Stimulated activated CD4-positive, alpha-beta T cell treated with anti-CD3 and anti-CD28 coated beads, Interleukin-4, amount 100 ng/mL, for 24 hours (primary cell): ENCODE measurements at places on chromosomes 2 and 18.
A peak's percentile ranks its signal among the peaks of the same experiment; 100 is the strongest.

- DNase-seq = no peak
Observed at GRCh38 chr2:20179755-20180594, 45.0 kb downstream of the SDC1 start.

- no peak for DNase-seq
Observed at GRCh38 chr18:63329431-63330145, 10.0 kb upstream of the BCL2 start.

GRCh38 chr2:8115966-8116365, 565.9 kb upstream of the ID2 start:
- DNase-seq = no peak

DNA sequence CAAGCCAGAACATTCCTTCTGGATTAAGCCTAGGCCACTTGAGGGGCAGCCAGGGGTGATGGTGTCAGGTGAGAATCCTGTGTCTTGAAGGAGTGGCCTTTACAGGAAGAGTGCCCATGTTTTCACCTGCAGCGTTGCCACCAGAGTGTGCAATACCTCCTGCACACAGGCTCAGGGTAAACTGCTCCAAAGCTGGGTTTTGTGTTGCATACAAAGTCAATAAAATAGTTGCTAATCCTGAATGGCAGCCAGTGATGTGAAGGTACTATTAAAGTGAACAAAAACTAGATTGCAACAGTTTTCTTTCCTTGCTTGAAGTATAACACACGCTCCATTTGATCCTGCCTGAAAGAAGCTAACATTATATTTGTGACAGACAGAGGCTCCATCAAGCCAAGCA, 64.4 kb upstream of the NRP2 start:
- no peak for DNase-seq

DNA sequence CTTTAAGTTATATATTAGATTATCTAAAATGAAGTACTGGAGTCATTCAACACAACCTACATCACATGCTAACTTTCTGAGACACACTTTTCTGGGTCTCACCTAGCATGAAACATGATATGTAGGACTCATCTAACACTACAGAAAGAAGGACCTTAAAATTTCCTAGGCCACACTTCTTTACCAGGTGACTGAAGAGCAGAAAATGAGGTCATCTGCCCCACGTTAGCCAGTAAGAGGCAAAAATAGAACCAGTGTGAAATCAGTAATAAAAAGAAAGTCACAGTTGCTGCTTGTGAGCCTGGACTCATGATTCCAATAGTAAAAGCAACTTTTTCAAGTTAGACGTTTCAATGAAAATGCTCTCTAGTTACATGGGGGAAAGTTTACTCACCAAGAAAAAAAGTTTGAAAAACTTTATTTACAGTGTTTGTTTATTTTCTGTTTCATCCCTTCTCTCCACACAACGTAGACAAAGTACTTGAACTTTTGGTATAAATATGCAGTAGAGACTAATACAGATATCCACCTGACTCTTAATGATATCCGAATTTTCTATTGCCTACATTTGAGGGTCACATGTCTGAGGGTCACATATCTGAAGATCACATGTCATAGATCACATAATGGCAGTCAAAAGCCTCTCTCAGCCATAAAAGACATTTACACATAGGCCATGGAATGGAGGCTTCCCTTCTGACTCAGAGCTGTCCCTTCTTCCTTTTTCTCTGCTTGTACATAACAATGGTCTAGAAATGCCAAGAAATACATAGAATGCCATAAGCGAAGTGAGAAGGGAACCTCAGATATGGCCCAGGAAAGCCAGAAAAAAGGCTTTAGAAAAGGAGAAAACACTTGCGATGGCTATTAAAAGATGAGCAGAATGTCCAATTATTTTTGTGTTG, 362.9 kb downstream of the ZEB2 start:
- no peak for DNase-seq

GRCh38 chr2:200089756-200090109, 134.4 kb downstream of the MAIP1 start:
- no peak for DNase-seq

DNA sequence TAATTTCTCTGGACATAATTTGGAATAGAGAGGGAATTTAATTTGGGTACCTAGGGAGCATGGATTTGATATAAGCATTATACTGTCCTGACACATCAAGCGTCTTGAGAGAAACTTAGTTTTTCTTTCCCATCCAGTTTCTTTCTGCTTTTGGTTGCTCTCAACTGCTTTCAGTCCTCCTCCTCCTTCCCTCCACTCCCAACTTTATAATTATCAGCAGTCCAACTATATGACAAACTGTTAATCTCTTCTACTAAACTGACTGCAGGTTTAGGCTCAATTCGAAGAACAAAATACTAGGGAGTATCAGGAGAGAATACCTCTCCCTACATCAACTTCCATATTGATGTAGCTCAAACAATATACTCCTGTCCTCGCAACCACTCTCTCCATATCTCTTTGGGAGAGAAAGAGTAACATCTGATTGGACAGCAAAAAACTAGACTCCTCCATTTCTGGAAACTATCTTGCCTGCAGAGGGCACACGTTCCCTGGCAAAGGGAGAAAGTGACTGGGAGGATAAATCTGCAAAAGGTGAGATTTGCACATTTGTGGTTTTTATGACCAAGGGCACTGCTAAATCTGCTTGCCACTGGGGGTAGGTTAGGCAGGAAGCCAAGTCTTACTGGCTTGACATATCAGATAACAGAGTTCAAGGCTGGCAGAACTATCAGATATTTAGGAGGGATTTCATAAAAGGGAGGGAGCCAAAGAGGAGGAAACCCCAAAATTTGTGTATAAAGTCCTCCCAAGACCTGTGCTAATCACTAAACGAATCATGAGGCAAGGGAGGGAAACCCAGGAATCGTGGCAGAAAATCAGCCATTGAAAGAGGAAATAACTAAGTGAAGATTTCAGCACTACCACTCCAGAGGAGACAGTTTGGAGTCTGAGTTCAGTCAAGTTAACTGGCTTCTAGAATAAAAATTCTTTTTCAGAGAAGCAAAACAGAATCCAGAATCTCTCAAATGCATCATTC, 40.0 kb downstream of the ICA1L start:
- DNase-seq = peak; percentile 40

- no peak for DNase-seq
Observed at GRCh38 chr2:37852585-37853014, 72.5 kb upstream of the RMDN2 start.

DNA sequence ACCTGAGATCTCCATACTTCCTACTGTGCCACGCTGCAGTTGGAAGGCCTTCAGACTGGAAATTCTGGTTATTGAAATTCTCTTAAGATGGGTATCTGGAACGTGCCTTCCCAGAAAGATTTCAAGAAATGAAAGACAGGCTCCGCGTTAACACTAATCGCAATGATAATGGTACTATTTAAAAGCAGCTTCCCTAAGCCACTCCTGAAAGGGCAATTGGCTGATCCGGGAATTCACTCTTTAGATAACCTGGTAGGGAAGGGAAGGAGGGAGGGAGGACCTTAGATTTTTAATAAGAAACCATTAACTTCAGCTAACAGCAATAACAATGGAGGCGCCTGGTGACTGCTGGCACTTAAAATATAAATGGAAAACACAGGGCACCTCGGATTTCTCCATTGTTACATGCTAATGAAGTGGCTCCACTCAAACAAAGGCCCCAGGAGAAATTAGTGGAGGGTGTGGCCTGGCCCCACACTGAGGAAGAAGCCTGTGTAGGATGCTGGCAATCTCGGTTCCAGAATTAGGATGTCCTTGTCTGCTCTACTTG, 22.5 kb upstream of the MTA3 start:
- no peak for DNase-seq

- no peak for DNase-seq
Observed at GRCh38 chr2:214322662-214323061, 88.2 kb upstream of the VWC2L start.

DNA sequence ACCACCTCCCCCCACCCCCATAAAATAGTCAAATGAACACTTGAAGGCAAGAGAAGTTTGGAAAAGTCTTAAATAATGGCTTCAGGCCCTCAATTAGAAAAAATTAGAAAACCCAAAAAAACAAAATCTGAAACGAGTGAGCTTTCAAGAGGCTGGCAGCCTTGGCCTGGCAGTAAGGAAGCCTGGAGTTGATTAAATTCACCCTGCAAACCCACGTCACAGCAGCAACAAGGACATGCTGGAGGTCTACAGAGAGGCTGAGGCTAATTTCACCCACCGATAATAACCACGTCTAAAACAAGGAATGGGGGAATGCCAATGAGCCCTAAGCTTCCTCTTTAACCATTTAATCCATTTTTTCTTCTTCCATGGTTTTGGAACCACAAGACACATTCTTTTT, 122.7 kb upstream of the SMAD7 start:
- no peak for DNase-seq

DNA sequence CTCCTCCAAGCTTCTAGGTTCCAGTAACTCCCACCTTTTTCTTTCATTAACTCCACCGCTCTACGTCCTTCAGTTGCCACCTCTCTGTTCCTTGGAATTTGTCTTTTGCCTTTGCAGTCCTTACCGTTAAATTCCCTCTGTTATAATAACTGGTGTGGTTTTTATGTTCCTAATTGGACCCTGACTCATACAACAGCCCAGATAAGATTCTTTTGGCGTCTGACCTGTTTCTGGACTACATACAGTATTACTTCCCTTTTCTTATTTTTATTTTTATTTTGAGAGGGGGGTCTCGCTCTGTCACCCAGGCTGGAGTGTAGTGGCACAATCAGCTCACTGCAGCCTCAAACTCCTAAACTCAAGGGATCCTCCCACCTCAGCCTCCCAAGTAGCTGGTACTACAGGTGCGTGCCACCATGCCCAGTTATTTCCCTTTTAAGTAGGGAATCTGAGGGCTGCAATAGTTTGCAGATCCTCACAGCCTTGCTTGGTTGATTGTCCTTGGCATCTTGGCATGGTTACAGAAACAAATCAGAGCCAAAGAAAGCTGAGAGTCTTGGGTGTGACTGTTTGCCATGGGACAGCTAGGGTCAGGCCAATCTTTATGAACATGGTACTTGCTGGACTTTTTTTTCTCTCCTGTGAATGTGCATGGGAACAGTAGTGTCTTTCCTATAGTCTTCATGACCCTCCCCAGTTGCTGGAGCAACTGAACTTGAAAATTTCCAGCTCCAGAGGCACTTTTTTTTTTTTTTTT, 22.0 kb downstream of the TCF23 start:
- no peak for DNase-seq

GRCh38 chr2:225164401-225165050, 122.3 kb upstream of the DOCK10 start:
- no peak for DNase-seq

- peak; percentile 54 for DNase-seq
Observed at GRCh38 chr2:44392338-44392943, 30.7 kb downstream of the CAMKMT start.

DNA sequence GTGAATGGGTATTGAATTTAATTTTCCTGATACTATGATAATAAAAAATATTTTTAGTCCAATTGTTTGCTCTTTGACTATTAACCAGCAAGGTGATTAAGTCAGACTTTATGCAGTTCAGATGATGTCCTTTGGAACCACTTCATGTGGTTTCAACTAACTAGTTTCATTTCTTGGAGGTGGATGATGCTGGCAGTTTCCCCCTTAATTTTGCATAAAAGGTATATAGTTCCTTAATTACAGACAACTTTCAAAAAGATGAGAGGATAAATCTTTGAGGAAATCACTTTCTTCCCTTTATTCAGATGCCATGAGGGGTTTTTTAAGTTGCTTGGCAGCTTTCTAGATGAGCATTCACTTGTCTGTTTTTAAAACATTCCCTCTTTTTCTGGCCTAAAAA, 223.1 kb downstream of the PHLPP1 start:
- no peak for DNase-seq

DNA sequence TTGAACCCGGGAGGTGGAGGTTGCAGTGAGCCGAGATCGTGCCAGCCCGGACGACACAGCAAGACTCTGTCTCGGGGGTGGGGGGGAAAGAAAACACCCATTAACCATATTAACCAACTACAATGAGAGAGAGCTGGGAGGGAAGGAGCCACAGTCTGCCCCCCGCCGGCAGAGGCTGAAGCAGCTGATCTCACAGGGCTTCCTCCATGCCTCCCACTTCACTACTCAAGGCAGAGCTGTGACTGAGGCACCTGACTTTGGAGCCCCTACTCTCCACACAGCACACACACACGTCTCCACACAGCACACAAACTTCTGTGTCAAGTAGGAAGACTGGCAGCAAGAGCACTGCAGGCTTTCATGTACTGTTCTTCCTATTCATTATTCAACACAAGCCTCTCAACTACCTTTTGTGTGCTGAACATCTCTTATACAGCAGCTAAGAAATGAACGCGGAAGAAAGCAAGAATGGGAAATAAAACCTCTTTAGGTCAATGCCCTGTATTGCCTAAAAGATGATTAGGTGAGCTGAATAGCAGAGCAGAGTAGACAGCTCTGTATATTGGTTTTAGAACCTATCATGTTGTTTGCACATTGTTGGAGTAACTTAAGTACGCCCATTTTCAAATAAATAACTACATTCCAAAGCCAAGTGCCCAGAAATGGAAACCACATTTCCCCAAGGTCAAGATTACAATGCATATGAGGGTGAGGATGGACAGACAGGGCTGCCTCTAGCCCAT, 26.2 kb downstream of the PDIA6 start:
- no peak for DNase-seq

GRCh38 chr2:98895221-98895620, 40.8 kb downstream of the CRACDL start:
- no peak for DNase-seq

- no peak for DNase-seq
Observed at GRCh38 chr2:175847128-175847527, 154.9 kb downstream of the LNPK start.

GRCh38 chr2:13113002-13113401, 396.3 kb downstream of the TRIB2 start:
- no peak for DNase-seq

DNA sequence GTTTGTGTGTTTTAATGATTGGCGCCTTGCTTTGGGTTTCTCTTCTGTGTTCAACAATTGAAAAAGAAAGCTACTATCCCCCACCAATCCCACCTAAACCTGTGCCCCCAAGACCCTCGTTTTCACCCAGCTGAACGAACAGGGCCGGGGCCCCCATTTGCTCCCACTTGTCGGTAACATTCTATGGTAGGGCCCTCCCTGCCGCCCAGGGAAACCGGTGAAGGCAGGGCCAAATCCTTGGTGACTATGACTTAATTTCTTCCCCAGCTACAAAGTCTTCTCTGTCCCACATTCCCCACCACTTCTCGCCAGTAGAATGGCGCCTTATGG, 598 bp upstream of the SNRNP200 start:
- no peak for DNase-seq

GRCh38 chr18:74892066-74892627, 294.5 kb downstream of the ZNF407 start:
- DNase-seq = no peak

DNA sequence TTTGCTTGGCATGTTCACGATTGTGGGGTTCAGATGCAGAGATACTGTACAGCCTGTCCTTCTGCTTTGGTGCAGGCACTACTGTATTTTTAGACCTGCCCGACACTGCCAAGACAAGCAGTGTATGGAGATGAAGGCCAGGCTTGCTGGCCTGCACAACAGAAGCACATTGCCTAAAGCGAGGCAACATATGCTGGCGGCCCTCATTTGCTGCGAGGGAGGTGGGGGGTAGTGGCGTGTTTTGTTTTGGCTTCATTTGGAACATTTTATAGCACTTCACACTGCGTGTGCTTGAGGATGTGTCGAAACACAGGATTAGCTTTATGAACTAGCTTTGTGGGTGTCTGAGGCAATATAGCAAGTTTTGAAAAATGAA, 27.0 kb downstream of the TMEM182 start:
- no peak for DNase-seq
